ENCODE measurements at places on chromosomes 12 and 14.
A peak's percentile ranks its signal among the peaks of the same experiment; 100 is the strongest.

GRCh38 chr14:101721951-101722661, 39.4 kb upstream of the PPP2R5C start:
- no peak for DNase-seq

DNA sequence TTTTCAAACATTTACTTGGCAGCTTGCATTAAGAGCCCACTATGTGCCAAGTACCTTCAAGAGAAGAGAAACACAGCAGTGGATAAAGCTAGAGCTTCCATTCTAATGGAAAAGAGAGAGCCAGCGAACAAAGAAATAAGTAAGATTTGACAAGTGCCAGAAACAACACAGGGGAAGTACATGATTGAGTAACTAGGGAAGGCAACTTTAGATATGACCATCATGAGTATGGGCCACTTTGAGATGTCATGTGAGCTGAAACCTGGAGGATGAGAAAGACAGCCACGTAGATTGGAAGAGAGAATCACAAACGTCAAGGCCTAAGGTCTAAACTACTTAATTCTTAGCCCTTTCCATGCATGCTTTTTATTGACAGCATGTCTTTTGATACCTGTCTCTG, 121.4 kb downstream of the ITPR2 start:
- DNase-seq = no peak

- DNase-seq = no peak
Observed at GRCh38 chr12:106248846-106249371, 1.1 kb upstream of the CKAP4 start.

DNA sequence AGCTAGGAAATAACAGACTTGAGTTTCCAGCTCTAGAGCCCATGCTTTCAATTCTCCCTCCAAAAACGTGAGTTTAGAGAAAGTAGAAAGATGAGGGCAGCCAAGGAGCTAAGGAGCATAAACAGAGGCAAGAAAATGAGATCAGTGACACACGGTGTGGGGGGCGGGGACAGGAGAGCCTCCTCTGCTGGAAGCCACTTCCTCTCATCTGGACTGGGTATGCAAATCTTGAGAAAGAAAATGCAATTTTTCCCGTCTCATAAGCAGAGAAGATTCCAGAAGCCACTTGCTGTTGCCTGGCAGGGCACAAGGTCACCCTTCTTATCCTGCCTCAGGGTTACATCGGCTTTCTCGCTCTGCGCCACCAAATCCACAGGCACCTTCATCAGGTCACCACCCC, 6.0 kb downstream of the OR10P1 start:
- no peak for DNase-seq

GRCh38 chr12:60096727-60097126, 500.9 kb downstream of the SLC16A7 start:
- no peak for DNase-seq

DNA sequence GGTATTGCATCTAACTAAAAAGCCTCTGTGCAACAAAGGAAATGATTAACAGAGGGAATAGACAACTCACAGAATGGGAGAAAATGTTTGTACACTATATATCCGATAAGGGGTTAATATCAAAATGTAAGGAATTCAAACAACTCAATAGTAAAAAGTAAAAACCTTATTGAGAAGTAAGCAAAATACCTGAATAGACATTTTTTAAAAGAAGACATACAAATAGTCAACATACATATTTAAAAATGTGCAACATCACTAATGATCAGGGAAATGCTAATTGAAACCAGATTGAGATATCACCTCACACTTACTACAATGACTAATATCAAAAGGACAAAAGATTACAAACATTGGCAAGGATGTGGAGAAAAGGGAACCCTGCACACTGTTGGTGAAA, 31.9 kb upstream of the LGR5 start:
- no peak for DNase-seq

DNA sequence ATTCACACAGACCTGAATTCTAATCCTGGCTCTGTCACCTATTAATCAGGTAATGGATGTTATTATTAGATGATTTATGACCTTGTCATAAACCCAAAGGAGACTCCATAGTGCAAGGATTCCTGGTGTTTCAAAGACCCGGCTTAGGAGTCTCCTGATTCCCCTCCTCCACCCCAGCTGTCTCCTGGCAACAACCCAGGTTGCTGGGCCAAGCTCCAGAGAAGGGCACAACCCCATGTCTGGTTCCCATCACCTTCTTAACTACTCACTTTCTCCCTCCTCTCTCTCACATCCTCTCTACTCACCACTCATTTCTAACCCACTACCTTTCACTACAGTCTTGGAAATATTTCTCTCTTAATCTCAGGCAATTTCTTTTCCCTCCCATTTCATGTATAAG, 41.6 kb downstream of the RHOJ start:
- DNase-seq = peak; percentile 5

- no peak for DNase-seq
Observed at GRCh38 chr14:82075566-82075965, 541.9 kb upstream of the SEL1L start.

- peak; percentile 8 for DNase-seq
Observed at GRCh38 chr12:15033029-15033428, 60.2 kb downstream of the PDE6H start.

DNA sequence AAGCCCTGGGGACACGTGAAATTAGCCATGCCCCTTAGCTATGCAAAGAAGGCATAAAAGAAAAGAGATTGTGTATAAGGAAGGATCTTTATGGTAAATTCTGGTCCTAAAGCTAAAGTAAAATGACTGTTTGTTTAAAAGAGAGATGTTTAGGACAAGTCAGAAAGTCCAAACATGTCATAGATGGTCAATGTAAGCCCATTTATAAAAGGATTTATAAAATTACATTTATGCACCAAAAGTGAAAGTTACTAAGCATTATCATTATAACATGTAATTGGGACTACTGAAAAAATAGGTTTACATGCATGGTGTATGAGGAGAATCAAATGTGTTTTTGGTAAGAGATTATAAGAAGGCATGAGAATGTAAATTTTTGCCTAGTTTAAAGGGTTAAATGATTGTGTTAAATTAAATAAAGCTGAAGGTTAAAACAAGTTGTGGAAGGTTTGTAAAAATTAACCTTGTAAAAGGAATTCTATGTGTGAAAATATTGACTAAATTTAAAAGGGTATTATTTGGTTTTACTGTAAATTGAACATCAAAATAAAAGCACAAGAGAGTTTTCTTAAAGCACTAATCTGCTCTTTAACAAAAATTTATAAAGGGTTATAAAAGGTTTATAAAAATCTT, 50.4 kb upstream of the TSPAN8 start:
- no peak for DNase-seq

DNA sequence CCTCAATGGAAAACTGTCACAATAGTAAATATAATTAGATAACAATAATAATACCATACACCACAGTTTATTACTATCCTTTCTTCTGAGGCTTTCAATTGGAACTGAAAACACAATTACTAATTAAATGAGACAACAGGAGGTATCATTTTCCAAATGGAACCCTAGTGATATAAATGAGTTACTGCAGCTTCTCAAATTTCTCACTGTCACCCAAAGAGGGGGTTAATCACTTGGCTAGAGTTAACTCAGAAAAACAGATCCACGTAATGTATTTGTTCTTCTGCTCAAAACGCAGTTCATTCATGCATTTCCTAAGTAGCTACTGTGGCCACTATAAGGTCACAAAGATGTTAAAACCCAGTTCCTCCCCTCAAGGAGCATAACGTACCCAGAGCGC, 120.9 kb upstream of the FOXN3 start:
- no peak for DNase-seq

DNA sequence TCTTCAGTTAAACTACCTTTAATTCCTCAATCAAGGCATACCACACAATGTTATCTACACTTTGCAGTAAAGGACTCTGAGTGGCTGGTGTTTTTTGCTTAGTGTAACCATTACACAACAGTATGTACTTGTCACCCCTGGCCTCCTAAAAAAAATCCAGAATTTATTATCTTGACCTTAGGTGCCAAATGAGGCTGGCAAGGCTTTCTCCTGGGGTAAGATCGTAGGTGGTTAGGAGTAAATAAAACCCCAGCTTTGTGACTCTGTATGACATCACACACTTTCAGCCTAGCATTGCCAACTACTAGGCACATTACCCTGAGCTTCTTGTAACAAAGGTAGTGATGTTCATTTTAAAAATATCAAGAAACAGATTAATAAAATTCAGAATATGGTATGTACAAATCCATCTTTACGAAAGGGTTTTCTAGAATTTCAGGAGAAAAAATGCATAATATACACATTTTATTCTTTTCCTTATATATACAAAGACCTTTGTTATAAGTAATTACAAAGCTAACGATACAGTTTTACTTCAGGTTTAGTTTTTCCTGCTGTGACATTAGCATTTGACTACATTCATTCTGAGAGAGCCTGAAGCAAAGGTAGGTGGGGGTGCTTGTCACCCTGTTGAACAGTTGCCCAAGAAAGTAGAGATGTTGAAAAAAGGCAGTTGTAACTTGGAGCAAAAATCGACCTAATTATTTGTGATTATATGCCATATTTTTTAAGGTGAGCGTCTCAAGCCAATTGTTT, 13.5 kb downstream of the TCL1A start:
- DNase-seq = no peak

- DNase-seq = no peak
Observed at GRCh38 chr14:101018561-101019290, 115.2 kb upstream of the RTL1 start.

GRCh38 chr12:52542785-52543318, 10.1 kb downstream of the KRT71 start:
- DNase-seq = no peak

GRCh38 chr14:82113710-82114109, 580.1 kb upstream of the SEL1L start:
- DNase-seq = no peak

- DNase-seq = no peak
Observed at GRCh38 chr14:26104717-26105116, 493.1 kb downstream of the NOVA1 start.

DNA sequence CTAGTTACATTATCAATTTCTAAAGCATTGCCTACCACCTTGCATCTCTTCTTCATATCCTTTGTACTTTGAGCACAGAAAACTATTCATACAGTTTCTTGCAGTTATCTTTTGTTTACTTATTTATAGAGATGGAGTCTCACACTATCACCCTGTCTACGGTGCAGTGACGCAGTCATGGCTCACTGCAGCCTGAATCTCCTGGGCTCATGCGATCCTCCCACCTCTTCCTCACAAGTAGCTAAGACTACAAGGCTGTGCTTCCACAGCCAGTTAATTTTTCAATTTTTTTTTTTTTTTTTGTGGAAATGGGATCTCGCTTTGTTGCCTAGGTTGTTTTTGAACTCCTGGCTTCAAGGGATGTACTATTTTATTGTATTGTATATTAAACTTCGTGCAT, 158.0 kb downstream of the TTC6 start:
- no peak for DNase-seq

DNA sequence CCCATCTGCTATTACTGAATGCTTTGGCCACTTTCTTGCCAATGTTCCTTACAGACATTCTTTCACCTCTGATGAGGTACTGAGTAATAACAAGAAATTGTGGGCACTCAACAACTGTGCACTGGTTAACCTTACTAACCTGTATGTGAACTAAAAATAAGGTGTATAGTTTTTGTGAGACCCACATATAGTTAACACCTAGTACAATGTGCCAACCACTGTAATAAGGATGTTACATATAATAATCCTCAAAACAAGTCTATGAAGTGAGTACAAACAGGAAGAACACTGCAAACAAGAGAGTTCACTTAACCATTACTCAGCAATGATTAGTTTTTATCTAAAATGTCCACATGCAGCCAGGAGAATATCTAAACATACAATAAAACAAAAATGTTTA, 4.5 kb downstream of the DDHD1 start:
- no peak for DNase-seq

DNA sequence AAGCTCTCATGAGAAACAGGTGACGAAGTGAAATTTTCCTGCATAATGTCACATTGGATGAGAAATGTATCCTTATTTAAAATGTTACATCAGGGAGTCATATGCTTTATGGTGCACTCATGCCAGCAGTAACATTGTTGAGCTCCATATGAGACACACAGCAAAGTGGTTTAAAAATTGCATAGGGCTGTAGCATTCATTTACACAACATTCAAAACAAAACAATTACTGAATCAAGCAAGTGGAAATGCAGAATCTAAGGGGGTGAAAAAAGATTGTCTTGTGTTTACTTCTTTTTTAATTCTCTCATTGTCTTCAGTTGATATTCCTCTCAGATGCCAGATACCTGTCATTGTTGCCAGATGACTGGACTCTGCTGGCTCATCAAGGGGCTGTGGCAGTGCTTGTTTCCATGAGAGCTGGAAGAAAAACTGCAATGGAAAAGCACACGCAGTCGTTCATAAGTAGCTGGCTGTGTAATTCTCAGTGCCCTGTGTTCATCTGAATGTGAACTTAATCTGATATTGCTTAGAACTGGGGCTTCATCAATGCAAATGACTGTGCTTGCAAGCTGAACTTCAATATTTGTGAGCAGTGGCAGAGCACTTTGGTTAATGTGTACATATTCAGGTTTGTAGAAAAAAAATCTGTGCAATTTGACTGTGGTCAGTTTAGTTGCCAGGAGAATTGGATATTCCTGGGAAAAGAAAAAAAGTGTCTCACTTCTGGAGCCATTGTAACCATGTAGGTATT, 305.6 kb downstream of the RAD51B start:
- DNase-seq = no peak

DNA sequence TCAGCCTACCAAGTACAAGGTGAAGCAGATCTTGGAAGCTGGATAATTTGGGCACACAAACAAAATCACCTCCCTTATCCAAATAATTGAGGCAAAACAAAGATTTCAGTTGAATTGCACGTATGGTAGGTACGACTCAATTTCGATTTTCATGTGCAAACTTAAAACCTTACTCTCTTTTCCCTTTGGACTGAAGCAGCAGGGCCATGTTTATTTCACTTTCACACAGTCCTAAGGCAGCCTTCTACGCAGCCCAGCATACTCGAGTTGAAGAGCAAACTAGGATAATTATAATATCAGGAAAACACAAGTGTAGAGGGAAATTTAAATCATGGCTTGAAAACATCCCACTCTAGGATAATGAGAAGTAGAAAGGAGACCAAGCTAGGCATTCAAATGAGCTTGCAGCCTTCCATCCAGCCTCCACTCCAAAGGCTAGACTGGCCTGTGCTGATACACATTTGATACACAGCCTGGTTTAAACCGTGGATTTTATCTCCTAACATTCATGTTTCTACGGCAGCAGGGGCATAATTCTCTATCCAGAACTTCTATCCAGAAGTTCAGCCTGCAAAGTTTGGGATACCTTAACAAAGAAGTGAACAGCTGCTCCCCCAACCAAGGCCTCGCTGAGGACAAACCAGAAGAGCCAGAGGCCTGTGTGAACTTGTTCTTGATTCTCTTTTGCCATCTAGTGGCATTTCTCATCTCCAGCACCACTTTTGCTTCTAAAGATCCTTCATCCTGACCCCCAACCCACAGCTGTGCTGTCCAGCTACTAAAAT, 2.4 kb upstream of the RNASE7 start:
- DNase-seq = peak; percentile 26

DNA sequence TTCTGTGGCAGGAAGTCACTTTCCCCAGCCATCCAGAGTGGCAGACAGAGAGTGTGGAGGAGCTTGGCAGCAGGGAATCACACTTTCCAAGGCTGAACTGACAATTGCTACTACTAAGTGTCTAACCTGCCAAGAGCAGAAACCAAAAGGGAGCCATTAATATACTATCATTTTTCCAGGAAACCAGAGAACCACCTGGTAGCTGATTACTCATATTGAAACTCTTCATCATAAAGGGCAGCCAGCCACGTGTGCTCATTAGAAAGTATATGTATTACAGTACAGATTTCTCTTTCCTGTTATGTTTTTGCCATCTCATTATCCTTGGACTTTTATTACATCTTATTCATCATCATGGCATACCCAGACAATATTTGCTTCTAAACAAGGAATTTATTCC, 374.9 kb downstream of the GXYLT1 start:
- DNase-seq = no peak

- no peak for DNase-seq
Observed at GRCh38 chr14:76922584-76922983, 96.4 kb downstream of the LRRC74A start.
